HCT116 (cell line): ENCODE measurements at places on chromosomes 3 and 15. TPM values are rescaled to one million over a fixed set of nuclear protein-coding genes. Genes with fewer than 3 reads are reported as not detected.

DNA sequence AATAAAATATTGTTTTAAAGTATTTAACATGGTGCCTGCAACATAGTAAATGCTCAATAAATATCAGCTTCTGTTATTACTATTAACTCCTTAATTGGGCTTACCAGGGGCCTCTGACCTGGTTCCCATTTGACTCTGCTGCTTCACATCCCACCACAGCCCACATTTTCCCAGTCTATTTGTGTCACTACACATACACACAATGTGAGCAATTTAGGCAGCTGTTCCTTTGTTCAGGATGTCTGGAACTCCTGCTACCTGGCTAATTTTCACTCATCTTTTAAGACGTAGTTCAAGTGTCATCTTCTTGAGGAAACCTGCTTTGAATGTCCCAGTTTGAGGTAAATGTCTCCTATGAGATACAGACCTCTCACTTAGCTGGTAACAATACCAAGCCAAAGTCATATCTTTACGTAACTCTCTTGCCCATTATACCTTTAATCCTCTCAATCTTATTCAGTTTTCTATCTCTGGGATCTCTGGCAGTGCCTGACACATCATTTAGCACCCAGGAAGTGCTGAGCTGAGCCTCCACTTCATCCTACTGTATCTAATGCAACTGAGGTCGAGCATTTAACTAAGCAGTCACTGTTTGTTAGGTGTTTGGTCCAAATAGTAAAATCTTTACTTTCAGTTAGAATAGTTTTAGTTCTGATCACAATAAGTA lies 4.4 kb downstream of the TGFBR2 start:
- H3K4me1 ChIP-seq: peaks cover 82% of the 10 kb centered on the region
- peak overlapping the region; percentile 6; the same call in 1 of the 2 replicates for H3K4me3 ChIP-seq
- no peaks in the 10 kb centered on the region for H3K27me3 ChIP-seq
- H3K36me3 ChIP-seq: 0 out of 2 replicates have a peak, but pooled peaks cover 7% of the 10 kb centered on the region
- no peak for DNase-seq

DNA sequence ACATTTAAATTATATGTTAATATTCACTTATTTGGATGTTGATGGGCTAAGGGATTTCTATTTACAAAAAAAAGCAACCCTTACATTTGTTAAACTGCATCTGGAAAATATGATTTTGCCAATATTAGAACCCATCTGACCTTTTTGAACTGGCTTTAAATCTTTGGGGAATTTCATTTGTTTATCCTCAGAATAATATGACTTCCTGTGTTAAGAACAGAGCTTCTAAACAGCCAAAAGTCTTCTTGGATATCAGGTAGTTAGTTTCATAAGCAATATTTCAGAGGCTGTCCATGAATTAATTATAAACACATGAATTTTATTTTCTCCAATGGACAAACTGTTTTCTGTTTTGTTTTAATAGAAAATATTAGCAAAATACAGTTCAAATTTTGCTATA lies 301.9 kb upstream of the AGTR1 start:
- H3K27ac ChIP-seq: no peak overlapping the region
- DNase-seq: no peak
- no peaks in the 10 kb centered on the region for H3K36me3 ChIP-seq
- no peaks in the 10 kb centered on the region for H3K4me1 ChIP-seq
- H3K4me3 ChIP-seq: no peak overlapping the region

- no peak for DNase-seq
- H3K4me1 ChIP-seq: no peaks in the 10 kb centered on the region
- no peaks in the 10 kb centered on the region for H3K36me3 ChIP-seq
- no peak overlapping the region for H3K4me3 ChIP-seq
- H3K27ac ChIP-seq: no peak overlapping the region
These were observed 426.7 kb downstream of the ROBO2 start for GRCh38 chr3:77466562-77467115.

DNA sequence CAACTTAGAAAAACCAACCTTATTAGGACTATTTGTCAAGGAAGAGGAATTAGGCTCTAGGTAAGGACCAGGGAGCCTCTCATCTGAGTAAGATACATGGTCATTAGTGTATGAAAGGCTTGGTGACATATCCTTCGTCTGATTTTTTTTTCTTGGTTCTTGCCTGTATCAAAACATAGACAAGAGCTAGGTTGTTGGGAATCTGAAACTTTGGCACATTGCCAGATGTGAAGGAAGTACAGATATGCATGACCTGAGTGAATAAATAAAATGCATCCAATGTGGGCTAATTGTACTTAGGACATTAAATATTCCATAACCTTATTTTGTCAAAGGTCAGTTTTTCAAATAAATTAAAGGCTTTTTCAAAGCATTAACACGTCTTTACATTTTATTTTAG lies 151.8 kb downstream of the SYNPR start:
- no peaks in the 10 kb centered on the region; the same call in 1 of the 2 replicates for H3K27me3 ChIP-seq
- H3K27ac ChIP-seq: no peak overlapping the region
- no peak overlapping the region for H3K4me3 ChIP-seq
- H3K4me1 ChIP-seq: no peaks in the 10 kb centered on the region
- H3K36me3 ChIP-seq: no peaks in the 10 kb centered on the region

DNA sequence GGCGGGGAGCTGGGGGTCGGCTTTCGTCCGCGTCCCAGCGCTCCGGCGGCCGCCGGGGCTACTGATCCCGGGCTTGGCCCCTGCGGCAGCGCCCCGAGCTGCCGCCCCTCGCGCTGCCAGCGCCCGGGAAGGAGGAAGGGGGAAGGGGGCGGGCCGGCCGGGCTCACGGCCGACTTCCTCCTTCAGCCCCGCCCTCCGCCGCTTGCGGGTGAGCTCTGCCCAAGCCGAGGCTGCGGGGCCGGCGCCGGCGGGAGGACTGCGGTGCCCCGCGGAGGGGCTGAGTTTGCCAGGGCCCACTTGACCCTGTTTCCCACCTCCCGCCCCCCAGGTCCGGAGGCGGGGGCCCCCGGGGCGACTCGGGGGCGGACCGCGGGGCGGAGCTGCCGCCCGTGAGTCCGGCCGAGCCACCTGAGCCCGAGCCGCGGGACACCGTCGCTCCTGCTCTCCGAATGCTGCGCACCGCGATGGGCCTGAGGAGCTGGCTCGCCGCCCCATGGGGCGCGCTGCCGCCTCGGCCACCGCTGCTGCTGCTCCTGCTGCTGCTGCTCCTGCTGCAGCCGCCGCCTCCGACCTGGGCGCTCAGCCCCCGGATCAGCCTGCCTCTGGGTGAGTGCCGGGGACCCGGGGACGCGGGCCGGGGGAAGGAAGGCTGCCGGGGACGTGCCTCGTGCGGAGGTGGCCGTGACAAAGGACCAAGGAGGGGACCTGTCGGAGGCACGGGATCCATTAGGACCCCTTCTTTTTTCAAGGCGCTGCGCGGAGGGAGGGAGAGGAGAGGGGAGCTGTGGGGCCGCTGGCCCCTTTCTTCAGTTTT lies at the start of gene SEMA4B:
SEMA4B (plus strand) TSS at position 201 of the 814 bp plus-strand sequence; CDS start at position 450, 249 bp downstream.
- H3K4me3 ChIP-seq: peak within 1 kb of the TSS; percentile 84
- H3K36me3 ChIP-seq: peaks cover 18% of the 10 kb centered on the region
- no peaks in the 10 kb centered on the region for H3K27me3 ChIP-seq
- H3K4me1 ChIP-seq: peaks cover 18% of the 10 kb centered on the region; the same call in 1 of the 2 replicates
- peak within 1 kb of the TSS; percentile 82 for H3K27ac ChIP-seq
- DNase-seq: no peak

DNA sequence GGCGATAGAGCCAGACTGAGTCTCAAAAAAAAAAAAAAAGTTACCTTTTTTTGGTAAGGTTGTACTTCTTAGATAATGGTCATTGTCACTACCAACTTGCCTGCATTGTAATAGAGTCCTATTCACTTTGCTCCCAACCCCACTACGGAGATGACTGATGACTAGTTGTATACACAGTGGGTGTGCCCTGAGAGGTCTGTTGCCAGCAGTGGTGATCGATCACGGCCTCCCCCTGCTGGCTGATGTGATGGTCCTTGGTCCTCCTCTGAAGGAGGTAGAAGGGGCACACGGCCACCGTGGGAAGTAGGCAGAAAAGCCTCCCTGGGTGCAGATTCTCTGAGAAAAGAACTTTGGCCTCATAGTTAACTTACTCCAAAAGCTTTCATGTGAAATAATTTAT lies 10.7 kb downstream of the GCNT3 start:
- DNase-seq: peak; percentile 42
- no peak overlapping the region for H3K27ac ChIP-seq
- H3K27me3 ChIP-seq: no peaks in the 10 kb centered on the region
- H3K4me1 ChIP-seq: peaks cover 4% of the 10 kb centered on the region
- no peaks in the 10 kb centered on the region for H3K36me3 ChIP-seq

DNA sequence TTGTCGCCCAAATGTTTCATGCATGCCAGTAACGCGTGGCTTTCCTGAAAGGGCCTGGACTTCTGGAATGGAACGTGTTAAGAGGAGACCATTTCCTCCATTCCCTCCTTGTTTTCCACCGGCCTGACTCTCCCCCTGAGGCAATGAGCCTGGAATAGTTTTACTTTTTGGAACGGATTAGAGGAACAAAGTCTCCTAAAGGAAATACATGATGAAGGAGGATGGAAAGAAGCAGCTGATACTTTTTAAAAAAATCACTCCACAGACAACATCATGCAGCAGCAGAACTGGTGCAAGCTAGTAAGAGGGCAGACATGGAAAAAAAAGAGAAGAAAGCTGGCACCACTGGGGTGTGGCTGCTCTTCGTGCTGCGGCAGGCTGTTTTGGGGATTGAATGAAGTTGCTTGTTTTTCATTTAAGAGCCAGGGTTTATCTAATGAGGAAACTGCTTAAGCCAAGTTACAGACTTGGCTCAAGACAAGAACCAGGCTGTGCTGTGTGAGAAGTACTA lies 3.6 kb upstream of the KBTBD12 start:
- H3K27me3 ChIP-seq: no peaks in the 10 kb centered on the region
- no peak overlapping the region for H3K27ac ChIP-seq
- no peak for DNase-seq

Gene STAC
- total RNA-seq: not detected

Gene CCR1
- total RNA-seq: 0.10 TPM

Gene FOXB1
- total RNA-seq: not detected

Gene IL5RA
- total RNA-seq: not detected

Gene FBLN2
- 0.39 TPM for total RNA-seq

Gene OR5K2
- total RNA-seq: not detected

Gene TMED3
- 53.6 TPM for total RNA-seq

Gene LACTB
- 7.6 TPM for total RNA-seq

Gene PPARG
- total RNA-seq: 71.6 TPM
